Activated T-cell treated with anti-CD3 and anti-CD28 coated beads for 1 hour (primary cell): ENCODE measurements at places on chromosomes 6 and 20.

DNA sequence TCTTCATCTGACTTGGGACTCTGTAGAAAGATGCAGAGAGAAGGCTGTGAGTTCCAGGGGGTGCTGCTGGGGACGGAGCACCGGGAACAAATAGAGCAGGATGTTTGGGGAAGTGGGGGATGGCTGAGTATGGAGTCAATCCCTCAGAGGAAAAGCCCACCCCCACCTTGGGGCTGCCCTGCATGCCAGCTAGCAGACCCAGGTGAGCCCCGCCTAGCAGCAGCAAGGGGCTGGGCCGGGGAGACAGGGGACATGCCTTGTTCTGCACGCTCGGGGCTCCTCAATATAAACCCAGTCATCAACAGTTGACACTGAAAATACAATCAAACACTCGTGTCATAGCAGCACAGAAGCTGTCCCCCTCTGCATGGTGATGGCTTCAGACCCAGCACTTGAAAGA lies 74.6 kb downstream of the NINL start:
- DNase-seq, result no peak

DNA sequence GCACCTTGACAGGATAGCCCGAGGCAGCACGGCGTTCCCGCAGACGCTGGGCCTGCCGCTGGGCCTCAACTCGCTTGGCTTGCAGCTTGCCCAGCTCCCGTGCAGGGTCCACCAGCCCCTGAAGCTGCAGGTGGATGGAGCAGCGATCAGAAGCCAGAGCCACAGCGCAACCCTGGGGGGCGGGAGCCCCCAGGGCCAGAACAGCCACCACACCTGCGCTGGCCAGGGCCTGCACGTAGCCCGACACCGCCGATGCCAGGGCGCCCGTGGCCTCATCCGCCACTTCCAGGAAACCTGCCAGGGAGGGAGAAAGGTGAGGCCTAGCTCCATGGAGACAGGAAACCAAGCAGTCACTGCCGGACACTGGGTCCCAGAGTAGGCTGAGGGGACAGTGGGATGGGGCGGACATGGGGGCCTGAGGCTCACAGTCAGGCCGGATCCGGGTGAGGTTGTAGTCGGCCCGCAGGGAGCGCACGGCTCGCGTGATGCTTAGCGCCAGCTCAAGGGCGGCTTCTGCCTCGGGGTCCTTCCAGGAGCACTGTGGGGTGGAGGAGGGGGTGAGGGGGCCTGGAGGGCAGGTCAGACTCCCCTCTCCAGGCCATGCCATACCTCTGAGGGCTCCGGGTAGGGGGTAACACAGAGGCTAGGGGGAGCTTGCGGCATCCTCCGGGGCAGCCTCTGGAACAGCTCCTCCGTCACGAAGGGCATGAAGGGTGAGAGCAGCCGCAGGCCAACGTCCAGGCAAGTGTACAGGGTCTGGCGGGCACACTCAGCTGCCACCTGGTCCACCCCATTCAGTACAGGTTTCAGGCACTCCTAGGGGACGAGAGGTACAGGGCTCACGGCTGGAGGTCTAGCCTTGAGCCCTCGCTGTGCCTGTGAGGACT lies 2.1 kb upstream of the VWA7 start:
- DNase-seq, result no peak

GRCh38 chr6:157170535-157170934 lies 152.8 kb downstream of the TMEM242 start:
- DNase-seq, result no peak

DNA sequence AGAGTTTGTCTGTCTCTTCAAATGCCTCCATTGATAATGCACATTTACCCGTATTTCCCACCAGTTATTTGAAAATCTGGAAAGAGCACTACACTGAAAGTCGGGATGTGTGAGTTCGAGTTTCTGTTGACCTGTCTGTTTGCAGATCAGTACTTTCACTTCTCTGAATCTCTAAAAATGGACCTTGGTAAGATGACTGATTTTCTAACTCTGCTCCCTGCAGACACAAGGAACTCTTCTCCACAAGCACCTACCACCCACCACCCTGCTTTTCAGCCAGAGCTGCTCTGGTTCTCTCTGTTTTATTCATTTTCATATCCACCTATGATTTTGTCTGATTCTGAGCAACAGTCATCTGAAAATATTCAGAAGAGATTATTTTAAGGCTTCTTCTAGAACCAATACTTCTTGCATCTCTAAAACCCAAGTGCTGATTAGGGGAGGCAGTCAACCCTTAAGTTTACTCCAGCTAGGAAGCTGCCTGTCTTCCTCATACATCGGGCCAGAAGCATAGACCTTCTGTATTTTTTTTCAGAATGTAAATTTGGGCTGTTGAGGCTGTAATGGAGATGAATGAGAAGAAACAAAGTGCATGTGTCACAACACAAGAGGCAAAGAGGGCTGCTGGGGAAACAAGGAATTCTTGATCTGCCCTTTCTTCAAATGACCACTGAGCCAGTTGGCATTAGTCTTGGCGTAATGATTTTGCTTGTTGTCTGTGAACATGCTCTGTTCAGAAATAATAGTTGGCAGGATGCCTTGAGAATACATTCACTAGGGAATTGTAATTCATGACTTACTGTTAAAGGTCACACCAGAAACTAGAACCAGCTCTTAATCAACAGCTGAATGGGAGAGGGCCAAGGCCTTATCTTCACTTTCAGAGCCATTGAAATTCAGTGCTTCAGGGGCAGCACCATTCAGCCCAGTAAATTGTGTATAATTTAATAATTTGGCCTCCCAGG lies 85.4 kb upstream of the MYLIP start:
- DNase-seq, result no peak

DNA sequence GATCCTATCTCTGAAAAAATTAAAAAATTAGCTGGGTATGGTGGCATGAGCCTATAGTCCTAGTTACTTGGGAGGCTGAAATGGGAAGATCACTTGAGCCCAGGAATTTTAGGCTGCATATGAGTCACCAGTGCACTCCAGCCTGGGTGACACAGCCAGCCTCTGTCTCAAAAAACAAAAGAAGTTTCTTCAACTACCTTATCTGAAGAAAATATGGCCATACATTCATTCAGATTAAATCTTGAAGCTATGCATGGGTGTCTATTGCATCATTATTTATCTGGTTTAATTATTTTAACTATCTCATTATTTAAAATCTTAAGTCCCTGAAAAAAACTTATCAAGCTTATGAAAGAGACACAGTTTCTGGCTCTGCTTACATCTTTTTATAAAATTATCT lies 204.1 kb downstream of the SIM1 start:
- DNase-seq, result no peak

- no peak for DNase-seq
Observed at GRCh38 chr6:163014736-163015135, 287.0 kb downstream of the PACRG start.

DNA sequence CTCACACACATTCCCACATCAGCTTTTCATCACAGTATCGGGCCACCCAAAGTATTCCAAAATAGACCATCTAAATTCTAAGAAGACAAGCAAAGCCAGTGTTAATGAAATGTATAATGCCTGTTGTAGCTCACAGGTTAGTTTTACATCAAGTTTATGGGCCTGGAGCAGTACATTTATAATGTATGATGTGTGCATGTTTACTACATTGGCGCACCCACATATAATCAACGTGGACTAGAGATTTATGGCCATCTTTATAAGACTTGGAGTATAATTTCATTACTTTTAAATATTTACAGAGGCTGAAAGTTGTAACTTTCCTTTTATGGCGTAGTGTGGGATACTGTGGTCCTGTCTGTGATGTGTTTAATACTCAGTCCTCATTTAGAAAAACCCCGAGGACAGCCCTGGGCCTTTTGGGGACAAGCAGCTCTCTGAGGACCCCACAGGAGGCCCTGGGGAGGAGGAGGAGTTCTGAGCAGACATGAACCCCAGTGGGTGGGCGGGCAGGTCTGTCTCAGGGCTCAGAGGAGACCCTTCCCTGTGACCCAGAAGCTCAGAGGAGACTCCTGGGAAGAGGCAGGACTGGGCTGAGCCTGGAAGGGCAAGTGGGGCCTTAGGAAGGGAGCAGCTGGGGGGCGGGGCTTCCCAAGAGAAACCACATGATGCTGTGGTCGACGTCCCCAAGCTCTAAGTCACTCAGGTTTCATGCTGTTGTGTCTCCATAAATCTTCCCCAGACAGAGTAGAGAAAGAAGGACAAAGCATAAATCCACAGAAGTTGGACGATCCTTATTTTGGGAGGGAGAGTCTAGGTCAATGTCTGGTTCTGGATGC lies 232.1 kb downstream of the PREX1 start:
- DNase-seq, result no peak

GRCh38 chr20:14717134-14717999 lies 380.0 kb upstream of the FLRT3 start:
- DNase-seq, result no peak

- DNase-seq, result no peak
Observed at GRCh38 chr6:116492331-116493067, 18.9 kb upstream of the CALHM5 start.

DNA sequence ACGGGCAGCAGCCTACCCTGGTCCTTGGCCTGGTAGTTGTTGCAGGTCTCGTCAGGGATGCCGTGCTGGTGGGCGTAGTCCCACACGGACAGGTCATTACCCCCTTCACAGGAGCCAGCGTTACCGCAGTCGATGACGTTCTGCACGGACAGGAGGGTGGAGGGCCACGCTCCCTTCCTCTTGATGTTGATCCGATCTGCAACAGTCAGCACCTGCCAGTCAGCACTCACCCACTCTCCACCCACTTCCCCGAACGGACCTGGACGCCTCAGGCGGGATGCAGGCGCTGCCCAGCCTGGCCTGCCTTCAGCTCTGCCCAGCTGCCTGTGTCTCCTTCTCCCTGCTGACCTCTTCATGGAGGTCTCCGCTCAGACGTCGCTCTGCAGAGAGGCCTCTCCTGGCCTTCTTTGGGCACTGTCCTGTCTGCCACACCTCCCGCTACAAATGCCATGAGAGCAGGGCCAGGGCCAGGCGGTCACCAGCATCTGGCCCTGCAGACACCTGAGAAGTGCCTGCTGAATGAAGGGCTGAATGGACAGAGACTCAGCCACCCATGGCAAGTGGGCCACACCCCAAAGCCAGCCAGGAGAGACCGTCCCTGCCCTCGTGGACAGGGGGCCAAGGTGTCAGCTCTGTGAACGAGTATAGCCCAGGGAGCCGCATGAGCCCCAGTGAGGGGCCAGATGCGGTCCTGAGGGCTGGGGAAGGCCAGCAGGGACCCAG lies 5.4 kb downstream of the CTSZ start:
- DNase-seq, result no peak

DNA sequence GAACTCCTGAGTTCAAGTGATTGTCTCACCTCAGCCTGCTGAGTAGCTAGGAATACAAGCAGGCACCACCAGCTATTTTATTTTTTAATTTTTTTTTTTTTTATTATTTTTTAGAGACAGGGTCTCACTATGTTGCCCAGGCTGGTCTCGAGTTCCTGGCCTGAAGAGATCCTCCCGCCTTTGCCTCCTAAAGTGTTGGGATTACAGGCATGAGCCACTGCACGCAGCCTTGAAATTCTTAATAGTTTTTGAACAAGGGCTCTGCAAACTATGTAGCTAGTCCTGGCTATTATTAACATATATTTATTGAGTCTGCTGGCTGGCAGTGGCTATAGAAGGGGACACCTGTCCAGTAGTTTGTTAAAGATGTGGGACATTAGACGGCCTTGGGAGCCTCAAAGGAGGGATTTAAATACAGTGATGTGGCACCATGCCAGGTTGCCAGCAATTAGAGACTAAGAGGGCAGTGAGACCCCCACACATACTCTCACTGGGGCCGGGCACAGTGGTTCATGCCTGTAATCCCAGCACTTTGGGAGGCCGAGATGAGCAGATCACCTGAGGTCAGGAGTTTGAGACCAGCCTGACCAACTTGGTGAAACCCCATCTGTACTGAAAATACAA lies 21.1 kb upstream of the TAF8 start:
- no peak for DNase-seq

GRCh38 chr6:42715871-42716270 lies 6.5 kb downstream of the PRPH2 start:
- no peak for DNase-seq

DNA sequence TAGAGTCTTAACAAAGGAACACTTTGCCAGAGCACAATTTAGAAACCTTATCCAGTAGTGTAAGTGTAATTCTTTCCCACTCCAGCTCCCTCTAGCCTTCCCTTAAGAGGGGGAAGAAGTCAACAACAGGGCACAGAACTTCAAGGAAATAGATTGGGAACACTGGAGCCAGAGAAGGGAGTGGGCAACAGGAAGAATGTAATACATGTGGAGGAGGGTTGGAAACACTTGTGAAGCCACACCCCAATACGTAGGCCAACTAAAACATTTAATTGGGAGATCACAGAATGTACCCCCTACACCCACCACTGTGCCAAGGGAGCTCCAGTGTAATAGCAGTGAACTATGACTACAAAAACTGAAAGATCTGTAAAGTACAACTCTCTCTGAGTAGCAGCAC lies 735.7 kb upstream of the HS3ST5 start:
- DNase-seq, result no peak

- DNase-seq, result no peak
Observed at GRCh38 chr6:133835901-133836300, 53.0 kb upstream of the TCF21 start.

DNA sequence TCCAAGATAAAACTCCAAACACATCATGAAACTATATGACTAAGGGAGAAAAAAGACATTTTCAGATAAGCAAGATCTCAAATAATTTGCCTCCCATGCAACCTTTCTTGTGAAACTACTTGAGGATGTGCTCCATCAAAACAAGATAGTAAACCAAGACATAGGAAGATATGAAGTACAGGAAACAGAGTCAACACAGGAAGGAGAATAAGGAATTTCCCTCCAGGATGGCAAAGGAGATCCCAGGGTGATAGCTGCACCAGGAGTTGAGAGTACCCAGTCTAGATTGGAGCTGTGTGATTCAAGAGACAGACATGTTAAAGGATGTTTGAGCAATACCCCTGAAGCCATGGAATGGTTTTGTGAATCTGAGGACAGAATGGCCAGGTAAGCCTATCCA lies 15.3 kb downstream of the IL17A start:
- no peak for DNase-seq

- DNase-seq, result no peak
Observed at GRCh38 chr6:159906400-159906799, 15.6 kb downstream of the MAS1 start.

DNA sequence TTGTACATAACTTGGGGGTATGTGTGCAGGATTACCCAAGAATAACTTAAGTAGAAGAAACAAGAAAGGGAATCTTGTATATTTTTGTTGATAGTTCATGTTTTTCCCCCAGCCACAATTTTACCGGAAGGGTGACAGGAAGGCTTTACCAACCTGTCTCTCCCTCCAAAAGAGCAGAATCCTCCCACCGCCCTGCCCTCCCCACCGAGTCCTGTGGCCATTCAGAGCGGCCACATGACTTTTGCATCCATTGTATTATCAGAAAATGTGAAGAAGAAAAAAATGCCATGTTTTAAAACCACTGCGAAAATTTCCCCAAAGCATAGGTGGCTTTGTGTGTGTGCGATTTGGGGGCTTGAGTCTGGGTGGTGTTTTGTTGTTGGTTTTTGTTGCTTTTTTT lies 22.0 kb downstream of the PRDM1 start:
- DNase-seq, result no peak

GRCh38 chr20:47642624-47643023 lies 140.9 kb downstream of the NCOA3 start:
- DNase-seq, result no peak

DNA sequence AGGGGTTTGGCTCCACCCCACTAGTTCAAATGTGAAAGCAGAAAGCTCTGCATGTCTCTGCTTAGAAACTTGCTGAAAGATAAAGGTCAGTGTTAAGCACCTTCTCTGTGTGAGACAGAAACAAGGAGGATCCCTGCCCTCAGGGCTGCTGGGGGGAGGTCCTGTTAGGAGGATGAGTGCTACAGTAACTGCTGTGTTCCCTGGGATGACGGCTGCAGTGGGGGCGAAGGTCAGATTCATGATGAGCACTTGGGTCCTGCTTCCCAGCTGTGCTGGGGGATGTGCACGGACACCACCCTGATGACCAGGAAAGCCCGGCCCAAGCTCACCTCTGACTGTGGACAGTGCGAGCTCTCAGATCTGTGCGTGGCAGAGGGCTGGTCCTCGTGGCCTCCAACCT lies 252.6 kb downstream of the DLL1 start:
- no peak for DNase-seq
